ENCODE measurements at places on chromosomes 7 and 10.
A peak's percentile ranks its signal among the peaks of the same experiment; 100 is the strongest.

DNA sequence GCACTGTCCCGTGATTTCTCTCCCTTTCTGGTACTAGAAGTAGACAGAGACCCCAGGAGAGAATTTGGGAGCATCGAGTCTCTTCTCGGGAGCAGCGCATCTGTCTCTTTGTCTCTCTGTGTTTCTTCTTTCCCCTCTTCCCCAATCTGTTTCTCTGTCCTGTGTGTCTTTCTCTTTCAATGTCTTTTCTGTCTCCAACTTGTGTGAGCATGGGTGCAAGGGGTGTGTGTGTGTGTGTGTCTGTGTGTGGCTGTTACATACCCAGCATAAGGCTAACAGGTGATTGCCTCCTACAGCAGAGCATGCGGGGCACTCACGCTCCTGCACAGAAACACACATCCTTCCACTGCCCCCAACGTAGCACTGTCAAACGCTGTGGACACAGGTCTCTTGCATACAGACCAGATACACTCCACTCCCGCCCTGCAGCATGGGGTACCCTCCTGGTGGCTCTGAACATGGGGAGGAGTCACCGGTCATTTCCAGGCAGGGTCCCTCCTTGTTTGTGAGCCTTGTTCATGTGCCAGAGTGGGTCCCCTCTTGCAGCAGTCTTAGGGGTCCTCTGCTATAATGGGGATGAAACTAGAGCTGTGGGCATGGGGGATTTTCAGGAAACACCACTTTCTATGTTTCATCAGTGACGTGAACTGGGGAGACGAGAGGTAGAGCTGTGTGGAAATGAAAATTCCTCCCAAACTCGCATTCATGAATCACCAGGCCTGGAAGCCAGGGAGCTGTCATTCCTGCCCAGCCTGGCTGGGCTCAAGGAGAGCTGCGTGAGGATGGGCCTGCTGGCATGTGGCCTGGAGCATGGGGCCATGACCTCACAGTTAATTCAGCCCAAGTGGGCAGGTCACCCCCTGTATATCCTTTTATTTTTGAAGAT lies 980 bp downstream of the ADAMTS14 start:
- peak; percentile 84 for DNase-seq

GRCh38 chr7:6443372-6443941 lies 4.3 kb downstream of the DAGLB start:
- DNase-seq = peak; percentile 91

- DNase-seq = peak; percentile 19
These were observed 44.7 kb downstream of the AVL9 start for GRCh38 chr7:32539919-32540531.

DNA sequence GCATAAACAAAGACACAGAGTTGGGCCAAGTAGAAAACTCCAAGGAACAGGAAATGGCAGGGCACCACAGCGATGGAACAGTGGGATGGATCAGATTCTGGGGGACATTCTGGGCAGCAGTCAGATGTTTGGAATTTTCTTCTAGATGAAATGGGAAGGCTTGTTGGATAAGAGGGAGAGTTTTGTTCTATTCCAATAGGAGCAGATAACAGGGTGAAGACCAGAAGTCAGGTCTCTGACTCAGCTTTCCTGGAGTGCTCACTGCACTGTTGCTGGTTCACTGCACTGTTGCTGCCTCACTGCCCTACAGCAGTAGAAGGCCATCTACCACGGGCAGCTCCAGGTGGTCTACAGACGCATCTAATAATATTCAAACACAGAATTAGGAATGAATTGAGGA lies 135.6 kb downstream of the ATE1 start:
- DNase-seq = peak; percentile 76

DNA sequence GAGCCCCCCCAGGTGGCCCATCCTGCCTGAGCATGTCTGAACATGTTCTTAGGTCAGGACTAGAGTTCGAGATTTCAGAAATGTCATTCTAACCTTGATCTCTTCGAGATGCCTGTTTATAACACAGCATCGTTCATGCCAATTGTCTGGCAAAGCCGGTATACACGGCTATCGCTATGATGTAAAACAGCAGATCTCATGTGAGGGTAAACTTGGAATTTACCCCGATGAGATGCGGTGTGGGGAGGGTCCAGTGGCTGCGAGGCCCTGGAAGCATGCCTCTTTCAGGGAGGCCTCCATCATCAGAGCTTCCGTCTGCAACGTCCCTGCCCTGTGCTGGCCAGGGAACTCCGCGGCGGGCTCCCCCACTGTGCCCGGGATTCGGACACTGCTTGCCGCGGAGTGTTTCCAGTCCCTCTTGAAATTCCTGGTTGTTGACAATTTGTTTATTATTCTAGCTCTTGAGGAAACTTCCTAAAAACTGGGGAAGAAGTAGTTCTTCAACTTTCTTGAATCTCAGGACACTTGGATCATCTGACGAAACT lies 168.6 kb upstream of the RHEB start:
- DNase-seq = no peak

GRCh38 chr7:155834486-155835048 lies 22.3 kb upstream of the SHH start:
- DNase-seq = no peak

- DNase-seq = no peak
These were observed 654 bp downstream of the ALKBH4 start for GRCh38 chr7:102463841-102464576.

DNA sequence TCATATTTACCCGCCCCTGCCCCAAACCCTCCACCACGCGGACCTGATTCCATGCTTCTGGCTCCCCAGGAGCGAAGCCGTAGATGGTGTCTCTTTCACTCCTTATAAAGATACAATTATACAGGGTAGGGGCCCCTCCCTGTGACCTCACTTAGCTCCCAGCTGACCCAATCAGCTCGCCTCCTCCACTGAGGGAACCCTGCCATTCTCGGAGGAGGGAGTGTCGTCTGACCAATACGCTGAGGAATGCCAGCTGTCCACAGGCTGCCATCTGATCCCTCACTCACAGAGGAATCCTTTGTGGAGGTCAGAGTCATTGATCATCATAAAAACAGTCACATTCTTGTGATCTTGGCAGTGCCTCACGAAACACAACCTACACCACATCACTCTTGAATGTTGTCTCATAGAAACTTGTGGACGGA lies 67.5 kb upstream of the INSIG1 start:
- peak; percentile 82 for DNase-seq

DNA sequence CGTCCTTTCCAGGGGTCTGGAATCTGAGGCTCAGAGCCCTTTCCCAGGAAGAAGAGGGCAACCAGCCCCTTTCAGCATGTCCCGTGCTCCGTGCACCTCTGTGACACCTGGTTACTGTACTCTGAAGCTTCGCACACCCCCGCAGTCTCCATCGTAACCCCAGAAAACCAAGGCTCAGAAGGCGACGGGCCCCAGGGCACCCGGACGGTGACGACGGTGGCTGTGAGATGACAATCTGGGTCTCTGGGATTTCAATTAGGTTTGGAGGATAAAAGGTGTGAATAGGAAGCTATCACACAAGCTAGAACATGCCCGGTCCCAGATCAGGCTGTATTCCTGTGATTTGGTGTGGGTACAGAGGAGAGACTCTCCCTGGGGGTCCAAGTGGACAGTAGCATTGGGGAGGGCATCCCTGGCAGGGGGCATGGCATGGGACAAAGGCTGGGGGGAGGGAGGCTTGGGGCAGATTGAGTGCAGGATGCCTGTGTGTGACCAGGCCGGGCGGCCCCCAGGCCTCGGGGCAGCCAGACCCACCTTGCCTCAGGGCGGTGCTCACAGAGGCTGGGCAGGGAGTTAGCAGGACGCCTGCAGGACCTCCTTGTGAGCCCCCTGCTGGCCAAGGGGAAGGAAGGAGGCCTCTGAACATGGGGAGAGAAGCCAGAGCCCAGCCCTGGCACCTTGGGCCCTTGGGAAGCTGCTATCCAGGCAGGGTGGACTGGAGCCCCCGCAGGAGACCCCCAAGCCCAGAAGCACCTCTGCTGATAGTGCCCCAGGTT lies 23.4 kb upstream of the PSMG3 start:
- DNase-seq = no peak

DNA sequence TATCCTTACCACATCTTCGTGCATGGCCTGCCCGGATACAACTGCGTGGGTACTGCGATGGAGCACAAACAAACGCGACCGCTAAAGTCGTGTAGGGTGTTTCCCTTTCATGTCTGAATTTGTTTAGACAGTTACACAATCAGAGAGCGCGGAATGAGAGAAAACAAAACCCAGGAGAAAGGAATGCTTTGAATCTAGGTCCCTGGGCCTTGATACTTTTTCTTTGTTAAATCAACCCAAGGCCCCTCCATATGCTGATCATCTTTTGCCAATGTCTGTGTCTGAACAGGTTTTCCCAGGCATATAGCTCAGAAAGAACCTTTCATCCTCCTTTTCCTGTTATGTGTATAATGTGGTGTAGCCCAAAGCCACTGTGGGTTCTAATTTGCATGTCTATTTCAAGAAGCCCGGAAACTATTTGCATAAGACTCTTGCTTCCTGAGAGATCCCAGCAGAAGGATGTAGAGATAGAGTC lies 145.8 kb downstream of the FRMD4A start:
- peak; percentile 7 for DNase-seq

DNA sequence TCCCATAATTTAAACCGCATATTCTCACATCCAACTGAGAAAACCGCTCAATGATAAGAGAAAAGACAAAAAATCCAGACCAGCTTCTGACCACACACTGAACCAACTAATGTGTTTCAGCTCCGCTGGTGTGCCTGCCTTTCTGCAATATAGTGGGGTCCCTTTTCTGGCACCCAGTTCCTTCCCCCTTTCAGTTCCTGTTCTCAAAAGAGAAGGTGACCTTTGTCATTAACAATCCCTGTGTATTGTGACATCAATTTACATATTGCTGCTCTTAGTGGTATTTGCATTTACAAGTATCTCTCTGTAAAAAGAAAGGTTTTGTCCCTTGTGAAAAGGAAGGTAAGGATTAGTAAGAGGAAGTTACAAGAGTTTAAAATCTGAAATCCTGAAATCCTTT lies 1.4 kb downstream of the PPP1R17 start:
- DNase-seq = no peak
